NCI-H1092 (cell line): ENCODE measurements at places on chromosomes 5 and 9.

DNA sequence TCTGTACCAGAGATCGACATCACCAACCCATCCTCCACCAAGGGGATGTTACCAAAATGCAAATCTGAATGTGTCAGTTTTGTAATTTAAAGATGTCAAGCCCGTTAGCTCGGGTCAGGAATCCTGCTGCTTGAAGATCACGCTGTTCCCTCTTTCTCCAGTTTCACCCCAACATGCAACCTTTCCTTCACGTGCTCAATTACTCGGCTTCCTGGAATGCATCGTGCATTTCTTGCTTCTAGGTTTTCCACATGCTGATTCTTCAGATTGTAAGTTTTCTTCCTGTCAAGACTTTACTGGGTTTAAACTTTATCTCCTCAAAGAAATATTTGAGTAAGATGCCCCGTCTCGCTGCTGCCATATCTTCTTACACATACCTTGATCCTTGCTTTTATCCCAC lies 209.5 kb upstream of the SNX2 start:
- DNase-seq, result no peak

DNA sequence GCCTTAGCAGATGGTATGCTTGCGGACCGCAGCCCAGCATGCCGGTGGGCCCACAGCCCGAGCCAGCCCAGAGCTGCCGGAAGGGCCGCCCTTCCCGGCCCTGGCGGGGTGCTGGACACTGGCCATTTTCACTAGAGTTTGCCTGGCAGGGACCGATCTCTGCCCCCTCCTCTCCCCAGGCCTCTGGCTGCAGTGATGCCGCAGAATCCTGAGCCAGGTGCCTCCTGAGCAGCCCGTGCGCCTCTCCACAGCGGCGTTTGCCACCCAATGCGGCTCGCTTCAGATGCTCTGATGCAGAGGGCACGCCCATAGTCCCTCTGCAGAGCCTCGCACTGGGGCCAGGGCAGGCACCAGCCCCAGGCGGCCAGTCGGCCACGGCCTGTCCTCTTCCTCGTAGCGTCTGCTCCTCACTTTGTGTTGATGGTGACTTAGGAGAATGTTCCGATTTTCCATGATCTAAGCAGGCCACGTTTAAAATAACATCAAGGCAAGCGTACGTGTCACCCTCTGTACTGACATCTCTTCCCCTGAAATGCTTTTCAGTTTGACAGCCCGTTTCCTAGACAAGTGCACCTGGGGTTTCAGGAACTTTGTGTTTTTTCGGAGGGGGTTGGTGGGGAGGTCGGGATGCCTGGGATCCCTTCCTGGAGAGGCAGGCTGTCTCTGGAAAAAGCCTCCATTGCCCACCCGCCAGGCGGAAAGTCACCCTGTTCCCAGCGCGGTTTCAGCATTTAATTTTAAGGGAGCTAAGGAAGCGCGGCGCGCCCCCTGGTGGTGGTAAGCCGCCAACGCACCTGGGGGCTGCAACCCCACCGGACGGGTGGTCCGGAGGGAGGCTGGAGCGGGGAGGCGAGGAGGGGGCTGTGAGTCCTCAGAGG lies 29.8 kb upstream of the HMCN2 start:
- DNase-seq, result peak; percentile 63

GRCh38 chr9:124415852-124416484 lies 726 bp upstream of the PSMB7 start:
- no peak for DNase-seq

GRCh38 chr5:40799258-40799657 lies 1.1 kb upstream of the PRKAA1 start:
- no peak for DNase-seq

- no peak for DNase-seq
Measured at GRCh38 chr9:88045686-88046085, 71.4 kb upstream of the CDK20 start.

GRCh38 chr5:174239718-174240117 lies 194.2 kb downstream of the NSG2 start:
- DNase-seq, result no peak

GRCh38 chr5:5483350-5483749 lies 60.9 kb downstream of the ICE1 start:
- no peak for DNase-seq

GRCh38 chr9:76351006-76351405 lies 43.2 kb downstream of the RFK start:
- no peak for DNase-seq

DNA sequence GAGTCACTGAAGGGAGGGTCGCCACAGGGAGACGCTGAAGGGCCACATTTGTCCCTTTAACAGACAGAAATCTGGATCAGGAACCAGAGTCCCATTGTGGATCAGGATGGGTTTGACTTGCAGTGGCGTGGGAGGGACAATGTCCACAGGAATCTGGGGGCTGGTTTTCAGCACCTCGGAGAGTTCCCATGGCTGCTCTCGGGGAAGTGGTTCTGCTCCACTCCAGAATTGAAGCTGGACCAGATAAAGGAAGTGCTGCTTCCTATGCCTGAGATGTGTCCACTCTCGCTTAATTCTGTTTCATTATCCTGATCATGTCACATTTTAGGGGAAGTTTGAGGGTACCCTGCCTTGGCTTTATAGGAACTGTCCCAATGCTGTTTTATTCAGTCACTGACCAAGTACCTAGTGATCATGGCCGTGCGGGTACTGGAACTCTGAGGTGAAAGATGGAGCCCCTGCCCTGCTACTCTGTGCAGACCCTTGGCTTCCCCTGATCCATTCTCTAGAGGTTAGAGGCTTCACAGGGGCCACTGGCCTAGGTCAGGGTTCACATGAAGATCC lies 28.7 kb downstream of the ENHO start:
- no peak for DNase-seq

GRCh38 chr9:18429070-18429469 lies 44.9 kb upstream of the ADAMTSL1 start:
- no peak for DNase-seq

GRCh38 chr5:111511831-111512374 lies 432 bp downstream of the STARD4 start:
- DNase-seq, result peak; percentile 23

DNA sequence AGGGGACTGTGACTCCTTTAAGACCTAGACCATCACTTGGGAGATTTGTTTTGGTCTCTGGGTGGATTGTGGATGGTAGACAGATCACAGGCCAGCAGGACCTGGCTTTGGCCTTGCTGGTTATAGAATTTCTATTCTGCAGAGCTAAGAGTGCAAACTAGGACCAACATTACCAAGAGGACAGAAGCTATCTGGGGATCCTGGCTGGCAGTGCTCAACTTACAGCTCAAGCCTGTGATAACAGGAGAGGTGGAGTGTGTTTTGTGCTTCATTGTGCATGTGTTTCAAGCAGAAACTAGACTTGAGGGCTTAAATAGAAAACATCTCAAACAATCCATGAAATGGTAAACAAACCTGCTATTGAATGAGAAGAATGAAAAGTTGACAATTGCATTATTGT lies 106.7 kb downstream of the ZNF462 start:
- no peak for DNase-seq

GRCh38 chr5:18487928-18488480 lies 853.7 kb downstream of the TAF11L14 start:
- DNase-seq, result peak; percentile 5

- no peak for DNase-seq
Measured at GRCh38 chr9:134604834-134605233, 36.8 kb upstream of the COL5A1 start.

DNA sequence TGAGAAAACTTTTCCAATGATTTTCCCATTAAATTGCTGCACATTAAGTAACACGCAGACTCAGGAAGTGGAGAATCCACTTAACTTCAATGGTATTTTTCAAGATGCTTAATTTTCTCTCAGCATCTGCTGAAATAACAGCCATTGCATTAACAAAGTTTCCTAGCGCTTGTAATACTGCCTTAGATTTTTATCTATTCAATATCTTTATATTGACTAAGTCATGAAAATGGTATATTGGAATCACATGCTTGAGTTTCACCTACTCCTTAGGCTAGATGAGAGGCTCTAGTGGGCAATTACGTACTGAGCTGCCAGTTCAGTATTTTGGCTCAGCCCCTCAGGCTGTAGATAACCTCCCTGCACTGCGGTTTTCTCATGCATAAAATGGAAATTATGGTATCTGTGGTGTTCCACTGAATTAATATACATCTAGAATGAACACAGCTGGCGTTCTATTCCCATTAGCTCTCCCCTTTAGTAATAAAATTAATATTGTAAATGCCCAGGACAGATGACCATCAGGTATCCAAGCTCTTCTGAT lies 112.9 kb downstream of the MTX3 start:
- DNase-seq, result no peak

DNA sequence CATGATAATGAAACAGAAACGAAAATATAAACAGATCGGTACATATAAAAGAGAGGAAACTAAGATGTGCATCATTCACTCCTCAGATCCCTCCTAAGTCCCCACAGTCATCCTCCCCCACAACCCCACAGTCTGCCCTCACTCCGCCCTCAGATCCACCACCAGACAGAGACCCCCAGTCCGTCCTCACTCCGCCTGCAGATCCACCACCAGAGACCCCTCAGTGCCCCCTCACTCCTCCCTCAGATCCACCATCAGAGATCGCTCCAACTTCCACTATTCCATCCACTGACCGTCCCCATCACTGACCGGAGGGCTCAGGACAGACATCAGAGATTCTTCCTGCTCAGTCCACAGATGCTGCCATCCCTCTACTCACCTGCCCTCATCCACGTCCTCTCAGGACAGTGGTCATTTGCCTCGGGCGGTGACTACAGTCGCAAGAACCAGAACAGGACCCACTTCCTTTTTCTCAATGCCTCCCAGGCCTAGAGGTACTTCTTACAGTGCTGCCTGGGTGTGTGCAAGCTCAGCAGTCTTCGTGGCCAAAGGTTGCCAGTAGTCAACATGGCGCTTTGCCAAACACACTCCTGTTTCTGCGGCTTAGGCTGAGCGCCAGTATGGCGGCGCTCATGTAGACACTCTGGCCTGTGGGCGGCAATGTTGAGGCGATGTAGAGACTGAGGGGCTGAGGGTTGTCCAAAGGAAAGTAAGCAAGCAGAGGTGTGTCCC lies 8.3 kb upstream of the SPATA31C1 start:
- peak; percentile 68 for DNase-seq

- peak; percentile 3 for DNase-seq
Measured at GRCh38 chr5:158869092-158869491, 230.6 kb downstream of the EBF1 start.

GRCh38 chr9:93129286-93129685 lies 4.8 kb downstream of the NINJ1 start:
- DNase-seq, result no peak

DNA sequence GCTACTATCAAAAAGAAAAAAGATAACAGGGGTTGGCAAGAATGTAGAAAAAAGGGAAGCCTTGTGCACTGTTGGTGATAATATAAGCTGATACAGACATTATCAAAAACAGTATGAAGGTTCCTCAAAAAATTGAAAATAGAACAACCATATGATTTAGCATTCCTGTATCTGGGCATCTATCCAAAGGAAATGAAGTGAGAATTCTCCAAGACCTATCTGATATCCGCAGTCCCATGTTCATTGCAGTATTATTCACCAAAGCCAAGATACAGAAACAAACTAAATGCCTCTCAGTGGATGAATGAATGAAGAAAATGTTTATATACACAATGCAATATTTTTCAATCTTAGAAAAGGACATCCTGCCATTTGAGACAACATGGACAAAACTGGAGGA lies 1943.3 kb downstream of the MAT2B start:
- no peak for DNase-seq

GRCh38 chr5:67033880-67034651 lies 162.5 kb downstream of the CD180 start:
- no peak for DNase-seq

- DNase-seq, result no peak
Measured at GRCh38 chr5:72673623-72674022, 142.8 kb upstream of the TNPO1 start.
